ENCODE measurements at places on chromosomes 5 and 9. TPM values are rescaled to one million over a fixed set of nuclear protein-coding genes. Genes with fewer than 3 reads are reported as not detected.
A peak's percentile ranks its signal among the peaks of the same experiment; 100 is the strongest.

TOR2A gene
- total RNA-seq = 21.4 TPM

HDAC3 gene
- 88.1 TPM for total RNA-seq

PCSK1 gene
- not detected for total RNA-seq

ACOT12 gene
- total RNA-seq = not detected

GRCh38 chr5:159774476-159775031, 141.7 kb upstream of the ADRA1B start:
- DNase-seq = no peak
- no peak overlapping the region for H3K4me3 ChIP-seq
- peaks cover 27% of the 10 kb centered on the region for H3K4me1 ChIP-seq
- no peak overlapping the region for H3K27ac ChIP-seq
- peaks cover 2% of the 10 kb centered on the region for H3K36me3 ChIP-seq

DNA sequence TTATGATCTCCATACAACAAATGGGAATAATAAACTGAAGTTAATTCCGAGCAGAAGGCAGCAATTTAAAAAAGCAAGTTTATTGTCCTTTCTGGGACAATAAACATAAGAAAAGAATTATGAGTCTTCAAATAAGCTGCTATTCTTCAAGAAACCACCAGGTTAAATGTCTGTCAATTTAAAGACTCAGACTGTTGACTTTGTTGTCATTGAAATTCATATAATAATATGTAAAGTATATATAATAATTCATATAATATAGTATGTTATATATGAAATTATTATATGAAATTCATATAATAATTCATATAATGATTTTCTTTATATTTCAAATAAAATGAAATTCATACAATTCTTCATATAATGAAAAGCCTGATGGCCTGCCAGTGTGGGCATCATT, 497.5 kb upstream of the RGMB start:
- H3K4me1 ChIP-seq = no peaks in the 10 kb centered on the region
- no peaks in the 10 kb centered on the region for H3K27me3 ChIP-seq
- H3K36me3 ChIP-seq = no peaks in the 10 kb centered on the region
- no peak for DNase-seq

GRCh38 chr9:21567926-21568325, 85.8 kb upstream of the IFNE start:
- H3K36me3 ChIP-seq = no peaks in the 10 kb centered on the region
- peaks cover 66% of the 10 kb centered on the region for H3K27me3 ChIP-seq
- DNase-seq = no peak
- H3K4me3 ChIP-seq = no peak overlapping the region
- no peak overlapping the region for H3K27ac ChIP-seq

GRCh38 chr9:93574091-93574899, 2.1 kb upstream of the PHF2 start:
- peaks cover 20% of the 10 kb centered on the region for H3K4me1 ChIP-seq
- no peak overlapping the region for H3K27ac ChIP-seq
- H3K36me3 ChIP-seq = peaks cover 18% of the 10 kb centered on the region
- no peaks in the 10 kb centered on the region for H3K27me3 ChIP-seq
- H3K4me3 ChIP-seq = peak overlapping the region; percentile 51
- no peak for DNase-seq

GRCh38 chr5:147629196-147629595, 119.3 kb upstream of the DPYSL3 start:
- H3K27me3 ChIP-seq = no peaks in the 10 kb centered on the region
- H3K27ac ChIP-seq = no peak overlapping the region
- DNase-seq = no peak
- H3K4me1 ChIP-seq = no peaks in the 10 kb centered on the region
- H3K36me3 ChIP-seq = no peaks in the 10 kb centered on the region
- H3K4me3 ChIP-seq = no peak overlapping the region

DNA sequence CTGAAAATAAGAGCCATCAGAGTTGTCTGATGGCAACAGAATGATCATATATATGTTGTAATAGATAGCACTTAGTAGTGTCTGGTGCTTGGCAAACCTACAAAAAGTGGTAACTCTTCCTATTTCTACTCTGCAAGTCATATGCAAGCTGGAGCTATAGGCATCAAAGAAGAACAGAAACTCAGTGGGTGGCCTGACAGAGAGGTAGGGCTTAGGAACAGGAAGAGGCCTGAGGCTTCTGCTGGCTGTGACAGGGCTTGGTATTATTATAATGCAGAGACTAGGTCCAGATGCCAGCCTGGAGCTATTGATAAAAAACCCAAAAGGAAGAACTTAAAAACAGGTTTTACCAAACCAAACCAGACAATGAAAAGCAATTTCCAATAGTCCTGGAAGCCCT, 4.4 kb upstream of the DIAPH1 start:
- H3K36me3 ChIP-seq = peaks cover 52% of the 10 kb centered on the region
- peak; percentile 76 for DNase-seq
- H3K4me3 ChIP-seq = peak overlapping the region; percentile 63

Measured in activated CD4-positive, alpha-beta T cell treated with anti-CD3 and anti-CD28 coated beads, Interleukin-2, amount 10 ng/mL, durations not matched to agents 24 days and 14 days (primary cell).